Anterior cingulate cortex (tissue), 58 donors: ENCODE measurements at places on chromosomes 2 and 18.

DNA sequence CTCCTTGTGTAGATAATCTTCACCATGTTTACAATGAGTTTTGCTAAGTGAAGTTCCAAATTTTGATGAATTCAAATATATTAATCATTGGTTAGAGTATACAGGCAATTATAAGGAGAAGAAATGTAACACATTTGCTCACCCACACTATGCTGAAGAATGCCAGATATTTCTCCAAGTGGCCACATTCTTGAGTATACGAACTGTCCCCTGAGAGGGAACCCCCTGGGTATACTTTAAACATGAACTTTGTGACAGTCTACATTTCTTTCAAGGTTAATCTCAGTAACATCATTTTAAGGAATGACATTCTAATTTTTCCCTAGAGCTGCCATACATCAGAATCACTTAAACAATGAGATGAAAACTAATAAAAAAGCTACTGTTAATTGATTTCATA, 39.8 kb upstream of the CDKL4 start:
- DNase-seq: no peak

- DNase-seq: no peak
These were observed 58.2 kb upstream of the CD28 start for GRCh38 chr2:203648273-203648672.

GRCh38 chr18:66616523-66616983, 12.7 kb upstream of the CDH19 start:
- no peak for DNase-seq

- DNase-seq: no peak
These were observed 257.3 kb downstream of the NBAS start for GRCh38 chr2:15303874-15304273.

DNA sequence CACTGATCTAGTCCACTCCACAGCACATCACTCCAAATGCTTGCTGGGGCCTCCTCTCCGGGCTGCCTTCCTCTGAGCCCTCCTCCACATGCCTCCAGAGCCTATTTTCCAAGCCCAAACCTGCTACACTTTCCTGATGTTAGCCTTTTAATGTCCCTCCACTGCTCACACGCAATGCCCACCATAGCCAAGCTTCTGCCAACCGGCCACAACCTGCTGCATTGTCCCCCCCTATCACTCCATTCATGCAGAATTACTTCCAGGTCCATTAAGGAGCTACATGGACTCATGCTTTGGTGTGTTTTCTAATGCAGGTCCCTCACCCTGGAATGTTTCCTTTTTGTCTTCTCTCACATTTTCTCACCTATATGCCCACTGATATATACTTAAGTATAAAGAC, 129.3 kb downstream of the MARCHF4 start:
- no peak for DNase-seq

- DNase-seq: no peak
These were observed 19.6 kb upstream of the MC5R start for GRCh38 chr18:13804305-13804704.

GRCh38 chr2:223314811-223315210, 262.8 kb downstream of the KCNE4 start:
- DNase-seq: no peak

GRCh38 chr2:230944757-230945372, 19.8 kb upstream of the GPR55 start:
- no peak for DNase-seq

GRCh38 chr2:234763002-234763873, 188.6 kb upstream of the SH3BP4 start:
- DNase-seq: no peak

DNA sequence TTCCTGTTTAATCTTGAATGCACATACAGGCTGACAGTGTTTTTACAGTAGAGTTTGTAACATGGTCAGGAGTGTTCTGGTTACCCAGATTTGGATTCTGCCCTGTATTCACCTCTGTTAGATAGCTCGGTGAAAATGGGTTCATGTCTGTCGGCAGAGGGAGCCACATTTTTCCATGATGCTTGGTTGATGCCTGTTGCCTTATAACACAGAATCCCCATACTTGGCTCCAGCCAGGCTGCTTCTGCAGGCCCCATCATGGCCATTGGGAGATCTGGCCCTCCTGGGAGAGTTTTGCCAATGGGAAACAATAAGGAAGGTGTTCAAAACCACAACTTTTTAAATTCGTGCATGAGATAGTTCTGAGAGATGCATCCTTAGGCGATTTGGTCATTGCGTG, 78.1 kb downstream of the WDSUB1 start:
- no peak for DNase-seq

DNA sequence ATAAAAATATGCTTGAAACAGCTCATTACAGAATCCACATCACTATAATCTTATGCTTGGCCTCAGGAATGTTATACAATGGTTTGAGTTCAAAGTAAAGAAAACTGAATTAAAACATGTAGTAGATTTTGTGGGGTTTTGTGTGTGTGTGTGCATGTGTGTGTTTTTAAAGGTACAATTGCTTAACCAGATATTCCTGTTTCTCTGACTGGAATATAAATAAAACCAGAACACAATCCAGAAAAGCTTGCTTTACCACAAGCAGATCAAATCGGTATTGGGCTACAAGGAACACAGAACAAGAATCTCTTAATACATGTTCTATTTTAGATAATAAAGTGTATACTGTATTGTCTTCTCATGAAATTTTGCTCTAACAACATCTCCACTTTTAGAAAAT, 110.0 kb downstream of the TMEM247 start:
- DNase-seq: no peak

DNA sequence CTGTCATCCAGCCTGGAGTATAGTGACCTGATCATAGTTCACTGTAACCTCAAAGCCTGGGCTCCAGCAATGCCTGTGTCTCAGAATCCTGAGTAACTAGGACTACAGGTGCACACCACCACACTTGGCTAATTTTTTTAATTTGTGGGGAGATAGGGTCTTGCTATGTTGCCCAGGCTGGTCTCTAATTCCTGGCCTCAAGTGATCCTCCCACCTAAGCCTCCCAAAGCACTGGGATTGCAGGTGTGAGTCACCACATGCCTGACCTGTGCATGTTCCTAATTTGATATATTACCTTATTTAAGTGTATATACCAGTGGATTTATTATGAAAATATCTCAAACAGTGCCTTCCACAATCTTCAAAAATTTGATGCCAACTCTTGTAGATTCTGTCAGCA, 123.6 kb upstream of the XIRP2 start:
- no peak for DNase-seq

GRCh38 chr2:1731963-1732768, 12.1 kb downstream of the PXDN start:
- DNase-seq: no peak

GRCh38 chr2:202765436-202765835, 106.1 kb downstream of the ICA1L start:
- no peak for DNase-seq

DNA sequence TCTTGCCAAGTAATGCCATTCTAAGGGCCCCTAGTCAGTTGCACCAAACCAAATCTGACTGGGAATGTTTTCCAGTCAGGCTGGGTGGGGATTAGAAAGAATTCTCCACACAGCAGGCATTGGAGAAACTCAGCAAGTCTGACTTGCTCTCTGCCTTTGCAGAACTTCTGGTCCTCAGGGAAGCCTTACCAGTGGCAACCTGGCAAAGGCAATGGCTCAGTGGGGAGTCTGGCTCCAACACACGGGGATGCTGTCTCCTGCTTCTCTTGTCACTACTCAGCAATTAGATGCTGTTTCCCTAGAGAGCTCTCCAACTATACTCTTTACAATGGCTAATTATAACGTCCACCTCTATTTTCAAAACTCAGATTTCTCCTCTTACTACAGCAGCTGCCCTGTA, 810.7 kb downstream of the LRRTM4 start:
- DNase-seq: no peak

GRCh38 chr2:240410808-240411207, 24.7 kb upstream of the GPC1 start:
- DNase-seq: no peak

GRCh38 chr2:18980786-18981430, 377.5 kb downstream of the OSR1 start:
- DNase-seq: no peak

DNA sequence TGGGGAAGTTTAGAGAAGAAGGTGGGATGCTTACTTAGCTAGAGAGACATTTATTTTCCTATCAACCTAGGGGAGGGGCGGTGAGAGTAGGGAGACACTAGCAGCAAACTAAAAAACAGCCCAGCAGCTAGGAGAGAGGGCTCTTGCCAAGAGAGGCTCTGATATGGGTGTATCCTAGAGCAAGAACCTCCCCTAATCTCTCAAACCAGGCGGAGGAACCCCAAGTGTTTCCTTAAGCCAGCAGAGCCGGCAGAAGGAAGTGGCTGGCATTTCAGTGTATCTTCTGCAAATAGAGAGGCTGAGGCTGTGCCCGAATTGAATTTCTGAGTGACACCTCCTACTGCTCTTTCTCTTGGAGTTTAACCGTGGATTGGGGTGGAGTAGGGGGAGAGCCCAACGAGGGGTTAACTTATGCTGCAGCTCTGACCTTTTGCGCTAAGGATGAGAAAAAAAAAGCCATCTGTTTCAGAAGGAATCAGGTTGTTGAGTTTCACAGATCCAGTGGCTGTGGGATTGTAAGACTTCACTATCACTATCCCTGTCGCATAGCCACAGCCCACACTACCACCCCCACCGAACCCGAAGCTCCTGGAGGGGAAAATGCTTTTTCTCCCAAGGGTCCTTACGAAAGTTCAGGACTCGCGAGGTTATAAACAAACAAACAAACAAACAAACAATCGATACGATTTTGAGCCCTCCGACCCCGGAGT, 1.4 kb downstream of the ST8SIA5 start:
- DNase-seq: no peak

GRCh38 chr2:162050513-162050961, 23.5 kb downstream of the DPP4 start:
- no peak for DNase-seq

DNA sequence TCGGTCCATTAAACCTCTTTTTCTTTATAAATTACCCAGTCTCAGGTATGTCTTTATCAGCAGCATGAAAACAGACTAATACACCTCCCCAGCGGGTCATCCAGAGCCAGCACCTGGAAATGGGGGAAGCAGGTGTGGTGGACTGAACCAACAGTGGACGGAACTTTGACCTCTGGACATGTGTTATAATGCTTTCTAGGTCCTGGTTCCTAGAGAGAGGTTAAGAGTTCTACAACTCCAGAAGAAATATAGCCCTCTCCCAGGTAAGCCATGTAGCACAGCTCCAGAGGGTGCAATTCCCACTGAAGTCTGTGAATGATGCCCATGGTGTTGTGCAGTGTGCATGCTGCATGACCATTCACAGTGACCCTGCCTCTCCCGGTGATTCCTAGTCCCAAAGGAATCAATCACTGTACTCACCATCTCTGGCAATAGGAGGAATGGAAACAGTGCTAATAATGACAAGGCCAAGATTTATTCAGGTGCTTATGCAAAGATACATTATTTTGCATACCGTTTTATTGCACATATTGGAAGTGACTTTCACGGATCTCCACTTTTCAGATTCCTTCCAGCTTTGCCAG, 45.2 kb upstream of the MYO1B start:
- no peak for DNase-seq

GRCh38 chr2:170243118-170243837, 65.3 kb downstream of the MYO3B start:
- DNase-seq: no peak

DNA sequence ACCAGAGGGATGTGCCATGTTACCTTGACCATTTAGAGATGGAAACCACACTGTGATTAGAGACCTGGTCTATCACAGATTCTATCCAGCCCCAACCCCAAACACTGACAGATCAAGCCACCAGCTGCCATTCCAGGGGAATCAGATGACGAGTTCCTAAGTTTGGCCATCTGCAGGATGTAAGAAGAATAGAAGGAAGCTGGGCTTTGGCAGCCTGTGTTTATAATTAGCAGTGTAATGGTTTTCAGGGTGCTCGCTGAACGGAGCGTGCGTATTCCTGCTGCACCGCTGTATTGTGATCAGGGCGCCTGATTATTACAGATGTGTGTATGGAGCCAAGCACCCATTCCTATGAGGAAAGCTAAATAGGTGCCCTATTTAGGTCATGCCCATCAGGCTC, 138.1 kb downstream of the LRRC30 start:
- no peak for DNase-seq

DNA sequence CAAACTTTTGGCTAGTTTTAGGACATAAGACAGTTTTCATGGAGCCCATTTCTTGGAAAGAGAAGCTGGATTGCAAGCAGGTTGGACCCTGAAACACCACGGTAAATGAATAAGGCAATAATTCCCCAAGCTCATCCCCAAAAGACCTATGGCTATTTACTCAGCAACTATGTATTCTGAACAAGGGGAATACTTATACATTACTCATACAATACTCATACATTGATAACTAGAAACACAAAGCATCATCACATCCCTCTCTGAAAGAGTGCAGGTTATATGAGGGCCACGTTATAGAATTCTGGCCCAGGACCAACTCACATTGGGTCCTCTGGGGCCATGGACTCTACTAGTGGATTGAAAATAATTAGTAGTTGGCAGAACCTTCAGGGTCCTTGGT, 154.8 kb downstream of the TMX3 start:
- no peak for DNase-seq

- DNase-seq: no peak
These were observed 163.8 kb downstream of the ETAA1 start for GRCh38 chr2:67560771-67561456.

GRCh38 chr2:190843890-190844699, 36.5 kb upstream of the GLS start:
- DNase-seq: no peak

GRCh38 chr2:33877348-33878016, 278.4 kb upstream of the FAM98A start:
- DNase-seq: no peak

DNA sequence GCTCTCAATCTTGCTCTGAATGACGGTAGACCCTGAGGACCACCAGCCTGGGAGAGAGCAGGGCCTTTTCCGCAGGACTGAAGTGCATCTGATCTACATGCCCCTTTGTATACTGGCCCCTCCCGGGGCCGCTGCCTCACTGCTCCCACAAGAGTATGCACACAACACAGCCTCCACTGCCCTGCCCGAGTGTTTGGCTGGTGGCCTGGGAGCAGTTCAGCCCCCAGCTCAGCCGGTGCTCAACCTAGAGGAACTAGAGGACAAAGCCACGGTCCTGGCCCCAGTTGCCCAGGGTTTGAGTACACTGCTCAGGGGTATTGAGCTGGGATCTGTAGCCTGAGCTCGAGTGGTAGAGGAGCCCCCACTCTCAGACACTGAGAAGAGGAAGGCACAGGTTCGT, 118.9 kb upstream of the CAB39 start:
- no peak for DNase-seq

GRCh38 chr2:213086050-213086449, 65.4 kb downstream of the IKZF2 start:
- DNase-seq: no peak

DNA sequence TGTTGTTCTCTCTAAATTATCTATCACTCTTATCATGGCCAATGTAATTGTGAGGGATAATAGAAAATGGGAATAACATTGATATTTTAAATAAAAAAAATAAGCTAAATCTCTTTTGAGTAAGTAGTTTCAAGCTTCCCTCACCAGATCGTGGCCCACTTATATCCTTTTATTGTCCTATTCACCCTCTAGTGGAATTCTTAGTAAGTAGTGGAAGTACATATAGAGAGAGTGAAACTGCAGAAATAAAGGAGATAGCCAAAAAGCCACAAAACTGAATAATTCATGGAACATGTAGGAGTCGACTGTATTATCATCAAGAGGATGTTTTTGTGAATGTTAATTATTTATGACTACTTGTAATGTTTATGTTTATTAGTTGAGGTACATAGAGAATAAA, 66.1 kb upstream of the DTNA start:
- no peak for DNase-seq
